ENCODE measurements at places on chromosomes 16 and 17.

DNA sequence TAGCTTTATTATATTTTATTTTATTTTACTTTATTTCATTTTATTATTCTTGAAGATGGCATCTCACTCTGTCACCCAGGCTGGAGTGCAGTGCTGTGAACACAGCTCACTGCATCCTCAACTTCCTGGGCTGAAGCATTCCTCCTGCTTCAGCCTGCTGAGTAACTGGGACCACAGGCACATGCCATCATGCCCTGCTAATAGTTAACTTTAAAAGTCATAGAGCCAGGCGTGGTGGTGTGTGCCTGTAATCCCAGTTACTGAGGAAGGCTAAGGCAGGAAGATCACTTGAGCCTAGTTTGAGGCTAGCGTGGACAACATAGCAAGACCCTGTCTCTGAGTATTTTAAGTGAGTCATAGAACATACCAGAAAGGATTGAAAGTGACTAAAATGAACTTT lies 38.7 kb downstream of the ESRP2 start:
- no peak for DNase-seq

DNA sequence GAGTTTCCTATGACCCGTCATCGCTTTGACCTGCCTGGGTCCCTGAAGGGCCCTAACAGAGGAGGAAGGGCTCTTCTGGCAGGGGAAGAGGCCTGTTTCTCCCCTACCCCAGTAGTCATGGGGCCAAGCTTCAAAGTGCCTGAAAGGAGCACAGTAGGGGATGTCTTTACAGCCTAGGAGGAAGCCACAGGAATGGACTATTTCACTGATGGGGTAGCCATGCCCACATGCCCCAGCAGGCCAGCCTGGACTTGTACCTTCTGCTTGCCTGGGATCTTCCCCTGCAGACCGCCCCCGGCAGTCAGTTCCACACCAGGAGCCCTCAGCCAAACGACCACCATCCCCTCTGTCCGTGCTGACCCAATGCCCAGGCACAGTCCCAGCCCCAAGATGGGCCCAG lies 41.8 kb upstream of the PEMT start:
- DNase-seq, result no peak

- no peak for DNase-seq
Observed at GRCh38 chr16:51383909-51384308, 232.8 kb upstream of the SALL1 start.

GRCh38 chr16:68396481-68396880 lies 51.8 kb downstream of the SMPD3 start:
- peak; percentile 55 for DNase-seq

DNA sequence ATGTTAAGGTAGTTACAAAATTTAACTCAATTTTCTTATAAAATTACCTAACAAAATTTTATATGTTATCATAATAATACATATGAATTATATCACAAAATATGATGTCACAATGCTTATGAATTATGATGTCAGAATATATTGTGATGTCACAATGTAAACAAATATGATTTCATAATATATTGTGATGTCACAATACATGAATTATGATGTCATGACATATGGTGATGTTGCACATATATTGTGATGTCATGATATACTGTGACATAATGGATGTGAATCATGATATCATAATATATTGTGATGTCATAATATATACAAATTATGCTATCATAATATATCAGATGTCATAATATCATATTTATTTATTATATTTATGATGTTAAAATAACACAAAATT lies 1879.9 kb downstream of the TP53TG3F start:
- no peak for DNase-seq

DNA sequence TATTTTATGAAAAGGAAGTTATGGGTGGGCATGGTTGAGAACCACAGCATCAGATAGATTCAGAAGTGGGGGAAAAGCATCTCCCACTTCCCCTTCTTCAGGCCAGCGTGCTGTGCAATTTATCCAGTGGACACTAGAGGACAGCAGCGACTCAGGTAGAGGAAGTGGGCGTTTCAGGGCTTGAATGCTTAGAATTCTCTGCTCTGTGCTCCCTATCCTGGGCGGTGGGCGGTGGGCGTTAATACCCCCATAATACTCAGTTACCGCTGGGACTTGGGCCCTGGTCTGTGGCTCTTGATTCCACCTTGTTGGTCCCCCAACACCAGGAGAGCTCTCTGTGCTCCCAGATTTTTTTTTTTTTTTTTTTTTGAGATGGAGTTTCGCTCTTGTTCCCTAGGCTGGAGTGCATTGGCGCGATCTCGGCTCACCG lies 3.7 kb upstream of the LYZL6 start:
- peak; percentile 45 for DNase-seq

DNA sequence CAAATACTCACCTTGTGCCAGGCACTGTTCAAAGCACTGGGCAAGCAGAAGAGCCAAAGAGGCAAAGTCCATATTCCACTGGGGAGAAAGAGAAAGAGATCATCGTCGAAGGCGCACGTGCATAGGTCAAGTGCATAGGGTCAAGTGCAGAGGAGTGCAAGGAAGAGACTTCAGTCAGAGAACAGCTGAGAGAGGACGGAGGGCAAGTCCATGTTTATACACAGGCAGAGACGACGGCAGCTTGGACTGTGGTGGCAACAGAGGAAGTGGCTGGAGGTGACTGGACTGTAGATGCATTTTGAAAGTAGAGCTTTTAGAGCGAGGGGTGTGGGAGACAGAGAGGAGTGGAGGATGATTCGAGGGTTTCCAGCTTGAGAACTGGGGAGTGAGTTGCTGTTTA lies 74.7 kb upstream of the SDK2 start:
- DNase-seq, result no peak

GRCh38 chr16:56354016-56354415 lies 71.3 kb downstream of the AMFR start:
- DNase-seq, result peak; percentile 13

- DNase-seq, result peak; percentile 72
Observed at GRCh38 chr17:50272711-50273653, 1.3 kb upstream of the TMEM92 start.

DNA sequence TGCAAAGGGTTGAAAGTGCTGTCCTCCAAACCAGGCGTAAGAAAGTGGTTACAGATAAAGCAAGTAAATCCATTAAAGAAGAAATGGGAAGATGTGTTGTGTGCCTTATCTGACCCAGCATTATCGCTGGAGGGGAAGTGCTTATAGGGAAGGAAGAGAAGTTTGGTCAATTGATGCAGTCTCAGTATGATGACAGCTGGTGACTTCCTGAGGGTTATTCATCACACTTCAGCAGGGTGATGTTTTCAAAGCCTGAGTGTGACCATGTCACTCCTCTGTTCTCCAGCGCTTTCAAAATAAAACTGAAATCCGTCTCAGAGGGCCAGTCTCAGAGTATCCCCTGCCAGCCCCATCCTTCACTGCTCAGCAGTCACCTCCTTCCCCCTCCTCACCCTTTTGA lies 505.4 kb upstream of the RBFOX1 start:
- DNase-seq, result no peak

DNA sequence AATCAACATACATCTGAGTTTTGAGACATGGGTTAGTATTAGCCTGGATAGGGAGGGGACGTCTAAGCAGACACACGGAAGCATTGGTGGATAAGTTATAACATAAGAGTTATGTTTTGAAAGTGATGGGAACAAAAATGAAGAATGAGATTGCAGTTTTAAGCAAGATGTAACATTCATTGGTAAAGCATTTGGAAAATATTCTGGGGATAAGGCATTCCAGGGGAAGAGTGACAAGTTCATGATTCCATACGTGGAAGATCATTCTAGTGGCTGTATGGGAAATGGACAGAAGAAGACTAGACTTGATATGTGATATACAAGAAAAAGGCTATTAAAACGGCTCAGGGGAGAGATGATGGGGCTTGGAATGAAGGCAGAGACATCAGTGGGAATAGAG lies 632.9 kb downstream of the CDH8 start:
- DNase-seq, result no peak

GRCh38 chr17:21283482-21284318 lies 811 bp upstream of the MAP2K3 start:
- DNase-seq, result no peak

- DNase-seq, result no peak
Observed at GRCh38 chr16:67560827-67561342, 1.4 kb upstream of the CTCF start.

DNA sequence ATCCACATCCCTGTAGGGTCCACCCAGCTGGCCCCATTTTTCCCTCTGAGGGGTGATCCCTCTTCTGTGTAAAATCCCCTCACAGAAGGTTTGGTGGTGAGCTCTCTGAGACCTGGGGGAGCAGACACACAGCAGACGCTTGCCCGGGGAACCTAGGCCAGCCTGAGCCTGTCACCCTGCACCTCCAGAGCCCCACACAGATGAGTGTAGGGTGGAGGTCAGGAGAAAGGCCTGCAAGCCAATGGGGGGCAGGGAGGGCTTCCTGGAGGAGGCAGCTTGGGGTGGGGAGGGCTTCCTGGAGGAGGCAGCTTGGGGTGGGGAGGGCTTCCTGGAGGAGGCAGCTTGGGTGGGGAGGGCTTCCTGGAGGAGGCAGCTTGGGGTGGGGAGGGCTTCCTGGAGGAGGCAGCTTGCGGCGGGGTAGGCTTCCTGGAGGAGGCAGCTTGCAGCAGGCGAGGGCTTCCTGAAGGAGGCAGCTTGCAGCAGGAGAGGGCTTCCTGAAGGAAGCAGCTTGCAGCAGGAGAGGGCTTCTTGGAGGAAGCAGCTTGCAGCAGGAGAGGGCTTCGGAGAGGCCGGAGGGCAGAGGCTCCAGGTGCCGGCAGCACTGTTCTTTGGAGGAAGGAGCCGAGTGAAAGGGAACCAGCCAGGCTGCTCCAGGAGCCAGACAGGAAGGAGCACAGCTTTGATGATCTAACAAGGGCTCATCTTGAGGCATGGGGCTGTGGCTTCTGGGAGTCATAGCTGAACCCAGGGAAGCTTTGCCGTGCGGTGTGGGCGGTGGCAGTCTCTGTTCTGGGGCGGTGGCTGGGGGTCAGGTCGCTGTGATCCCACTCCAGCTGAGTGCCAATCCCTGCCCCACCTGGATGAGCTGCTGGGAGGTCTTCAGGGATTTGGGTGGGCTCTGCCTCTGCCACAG lies 83.7 kb upstream of the ZNF469 start:
- DNase-seq, result no peak

DNA sequence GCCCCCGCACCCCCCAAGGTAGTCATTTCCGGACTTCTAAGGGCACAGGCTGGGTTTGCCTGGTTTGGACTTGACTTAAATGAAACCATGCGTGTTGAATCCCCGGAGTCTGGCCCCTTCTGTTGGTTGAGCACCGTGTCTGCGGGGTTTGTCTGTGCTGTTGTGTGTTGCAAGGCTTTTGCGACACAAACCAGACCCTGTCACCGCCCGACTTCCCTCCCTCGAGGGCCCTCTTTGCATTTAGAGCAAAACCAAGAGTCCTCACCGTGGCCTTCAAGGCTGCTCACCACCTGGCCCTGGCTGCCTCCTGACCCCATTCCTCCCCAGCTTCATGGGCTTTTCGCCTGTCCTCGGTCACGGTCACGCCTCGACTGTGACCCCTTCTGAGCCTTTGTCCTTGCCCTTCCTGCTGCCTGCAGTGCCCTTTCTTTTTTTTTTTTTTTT lies 7.4 kb downstream of the CRISPLD2 start:
- no peak for DNase-seq

- no peak for DNase-seq
Observed at GRCh38 chr17:67160791-67161190, 84.2 kb downstream of the HELZ start.

- peak; percentile 34 for DNase-seq
Observed at GRCh38 chr17:60390925-60391470, 935 bp downstream of the USP32 start.

DNA sequence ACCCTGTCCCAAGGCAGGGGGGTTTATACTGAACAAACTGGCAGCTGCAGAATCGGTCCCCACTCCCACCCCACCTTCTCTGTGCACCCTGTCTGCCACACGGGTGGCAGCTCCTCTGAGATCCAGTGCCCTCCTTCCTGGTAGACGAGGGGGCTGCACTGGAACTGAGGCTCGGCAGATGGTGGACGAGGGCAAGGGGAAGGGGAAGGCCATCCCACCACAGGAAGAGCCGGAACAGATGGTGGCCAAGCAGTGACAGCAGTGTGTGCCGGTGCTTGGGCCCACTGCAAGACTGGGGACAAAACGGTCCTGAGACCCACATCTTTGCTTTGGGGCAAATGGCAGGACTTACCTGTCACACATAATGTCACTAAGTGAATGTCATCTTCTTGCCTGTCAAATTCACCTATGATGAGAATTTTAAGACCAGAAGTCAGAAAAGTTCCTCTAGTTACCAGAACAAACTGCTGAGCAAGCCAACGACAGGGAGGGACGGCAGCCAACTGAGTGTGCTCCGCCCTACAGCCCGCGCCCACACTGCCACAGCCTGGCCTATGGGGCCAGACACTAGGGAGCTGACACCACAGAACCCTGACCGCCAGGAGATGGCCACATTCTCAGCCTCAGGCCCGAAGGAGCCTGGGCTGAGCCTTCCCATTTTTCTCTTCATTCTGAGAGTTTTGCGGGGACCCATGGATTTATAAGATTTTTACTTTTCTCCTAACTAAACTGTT lies 14.4 kb downstream of the NTAN1 start:
- no peak for DNase-seq
